Stimulated activated naive CD4-positive, alpha-beta T cell (primary cell): ENCODE measurements at places on chromosomes 4 and X.

DNA sequence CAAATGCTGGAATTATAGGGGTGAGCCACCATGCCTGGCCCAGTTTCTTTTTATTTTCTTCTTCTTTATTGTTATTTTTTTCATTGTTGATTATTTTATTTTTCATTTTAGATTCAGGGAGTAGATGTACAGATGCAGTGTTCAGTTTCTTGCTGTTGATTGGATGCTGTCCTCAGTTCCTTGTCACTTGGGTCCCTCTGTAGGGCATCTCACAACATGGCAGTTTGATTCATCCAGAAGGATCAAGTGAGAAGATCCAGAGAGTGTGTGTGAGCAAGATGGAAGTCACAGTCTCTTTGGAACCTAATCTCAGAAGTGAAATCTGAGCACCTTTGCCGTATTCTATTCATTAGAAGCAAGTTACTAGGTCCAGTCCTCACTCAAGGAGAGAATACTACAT lies 20.9 kb downstream of the HMGB3 start:
- no peak for DNase-seq

GRCh38 chr4:57053508-57053907 lies 56.7 kb downstream of the IGFBP7 start:
- DNase-seq: no peak

- no peak for DNase-seq
These were observed 27.8 kb downstream of the SLC25A5 start for GRCh38 chrX:119495734-119496726.

- no peak for DNase-seq
These were observed 19.4 kb upstream of the SLC25A6 start for GRCh38 chrX:1411326-1411725.

DNA sequence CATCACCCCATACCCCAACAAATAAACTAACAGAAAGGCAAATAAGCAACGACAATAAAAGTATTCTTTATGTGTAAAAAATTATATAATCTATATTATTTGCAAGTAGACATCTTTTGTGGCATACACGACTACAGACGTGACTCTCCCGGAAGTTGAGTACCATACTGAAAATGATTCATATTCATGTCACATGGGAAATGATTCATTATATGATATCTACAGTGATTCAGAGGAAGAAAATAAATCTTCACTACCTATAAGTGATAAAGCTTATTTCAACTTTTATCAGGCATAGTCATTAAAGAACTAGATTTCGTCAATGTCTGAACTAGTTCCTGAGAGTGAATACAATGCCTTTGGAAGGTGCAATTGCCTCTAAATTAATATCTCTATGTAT lies 4.6 kb upstream of the ANTXR2 start:
- DNase-seq: no peak

DNA sequence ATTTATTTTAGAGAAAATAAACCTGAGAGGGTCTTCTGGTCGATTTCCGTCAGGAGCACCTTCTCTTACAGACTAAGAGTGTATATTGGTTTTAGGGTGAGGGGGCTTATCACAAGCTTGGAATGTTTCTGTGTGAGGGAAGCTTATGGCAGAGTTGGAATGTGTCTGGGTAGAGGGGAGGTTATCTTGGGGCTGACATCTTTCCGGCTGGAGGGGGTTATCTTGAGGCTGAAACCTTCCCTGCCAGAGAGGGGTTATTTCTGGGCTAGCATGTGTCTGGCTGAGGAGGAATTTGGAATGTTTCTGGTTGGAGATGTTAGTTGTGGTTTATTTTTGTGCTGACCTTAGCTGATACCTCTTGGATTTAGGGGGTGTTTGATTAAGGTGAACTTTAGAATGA lies 1312.1 kb downstream of the ADGRL3 start:
- no peak for DNase-seq

GRCh38 chrX:69231903-69232302 lies 66.7 kb upstream of the PJA1 start:
- no peak for DNase-seq

GRCh38 chrX:103431316-103431715 lies 55.0 kb downstream of the BEX3 start:
- no peak for DNase-seq

- no peak for DNase-seq
These were observed 280.2 kb upstream of the GALNTL6 start for GRCh38 chr4:171532968-171533367.

- no peak for DNase-seq
These were observed 40.1 kb upstream of the HMGB3 start for GRCh38 chrX:150942942-150943594.

GRCh38 chr4:172495769-172496168 lies 672.8 kb upstream of the GALNT7 start:
- no peak for DNase-seq

DNA sequence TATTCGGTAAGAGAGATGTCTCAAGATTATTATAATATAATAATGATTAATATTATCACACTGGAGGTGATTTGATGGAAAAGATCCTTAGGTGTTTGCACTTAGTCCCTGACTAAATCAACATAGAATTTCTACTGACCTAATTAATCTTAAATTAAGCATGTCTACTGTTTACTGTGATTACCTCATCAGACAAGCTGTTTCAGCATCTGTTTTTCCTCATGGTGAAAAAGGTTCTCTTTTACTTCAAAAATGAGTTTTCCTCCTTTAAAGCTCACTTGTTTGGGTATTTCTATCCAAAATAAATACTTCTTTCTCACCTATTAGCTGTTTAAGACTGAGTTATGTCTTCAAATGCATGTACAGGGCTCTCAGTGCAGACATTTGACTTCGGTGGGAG lies 407.8 kb downstream of the NKX6-1 start:
- no peak for DNase-seq

GRCh38 chr4:105651884-105652283 lies 56.6 kb downstream of the INTS12 start:
- no peak for DNase-seq

DNA sequence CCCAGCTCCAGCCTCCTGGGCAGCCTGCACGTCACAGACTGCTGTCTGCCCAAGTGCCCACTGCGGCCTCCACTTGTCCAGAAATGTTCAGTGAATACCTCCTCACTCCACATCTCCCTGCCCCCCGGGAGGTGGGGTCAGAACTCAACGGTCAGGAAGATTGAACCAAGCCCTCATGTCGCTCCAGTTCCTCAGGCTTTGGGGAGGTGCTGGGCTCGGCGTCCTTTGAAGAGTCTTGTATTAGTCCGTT lies 82.4 kb upstream of the LRPAP1 start:
- no peak for DNase-seq

DNA sequence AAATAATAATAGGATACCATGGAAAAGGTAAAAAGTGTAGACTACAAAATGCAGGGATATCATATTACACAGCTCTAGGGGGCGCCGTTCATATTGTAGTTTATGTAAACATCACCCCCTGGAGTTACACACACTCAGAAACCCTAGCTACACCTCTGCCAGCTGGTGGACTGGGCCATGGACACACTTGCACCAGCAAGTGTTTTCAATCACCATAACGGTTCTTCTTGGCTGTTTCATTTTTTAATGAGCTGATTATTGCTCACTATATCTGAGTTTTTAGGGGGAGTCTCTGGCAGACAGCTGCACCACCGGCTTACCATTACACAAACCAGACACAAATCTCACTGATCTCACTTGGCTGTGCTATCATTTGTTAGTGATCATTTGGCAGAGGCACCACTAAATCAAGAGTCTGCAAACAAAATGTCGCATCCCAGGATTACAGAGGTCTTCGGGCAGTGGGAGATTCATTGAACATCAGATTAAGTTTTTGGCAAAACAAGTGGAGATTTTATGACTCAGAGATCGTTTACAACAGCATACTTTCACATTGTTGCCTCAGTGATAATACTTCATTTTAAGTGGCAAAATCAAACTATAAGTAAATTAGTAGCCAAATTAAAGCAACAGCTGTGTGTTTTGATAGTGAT lies 185.7 kb downstream of the UNC5C start:
- no peak for DNase-seq

DNA sequence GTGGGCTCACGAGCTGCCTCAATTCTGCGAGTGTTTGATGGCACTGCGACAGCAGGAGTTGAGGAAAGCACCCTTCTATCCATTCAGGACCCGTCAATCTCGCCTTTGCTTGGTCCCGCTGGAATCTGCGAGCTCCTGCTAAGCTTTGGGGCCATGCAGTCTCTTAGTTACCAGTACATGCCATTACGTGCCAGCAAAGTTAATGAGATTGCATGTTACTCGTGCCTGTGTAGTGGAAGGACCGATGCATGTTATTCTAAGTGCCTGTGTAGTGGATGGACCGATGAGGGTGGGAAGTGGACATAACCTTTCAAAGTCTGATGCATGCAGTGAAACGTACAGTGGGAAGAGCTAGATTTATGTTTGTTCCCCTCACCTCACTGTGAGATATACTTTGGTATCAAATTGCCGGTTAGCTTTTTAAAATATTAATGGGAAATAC lies 569 bp downstream of the RPS3A start:
- no peak for DNase-seq

DNA sequence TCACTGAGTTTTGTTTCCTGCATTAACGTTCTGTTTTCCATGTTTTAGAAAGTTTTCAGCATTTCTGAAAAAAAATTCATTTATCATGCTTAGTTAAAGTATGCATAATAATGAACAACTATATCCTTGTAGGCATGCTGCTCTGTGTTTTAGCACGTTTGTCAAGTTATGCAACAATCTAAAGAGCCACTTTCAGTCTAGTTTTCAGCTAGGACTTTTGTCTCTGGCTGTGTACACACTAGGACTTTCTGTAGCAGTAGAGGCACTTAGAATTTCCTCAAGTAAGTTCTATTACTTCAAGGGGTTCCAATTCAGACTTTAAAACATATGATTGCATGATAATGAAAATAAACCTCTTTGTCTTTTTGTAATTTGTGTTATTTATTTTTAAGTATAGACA lies 12.4 kb downstream of the DCAF8L1 start:
- no peak for DNase-seq

GRCh38 chrX:109952050-109952449 lies 50.9 kb upstream of the TMEM164 start:
- no peak for DNase-seq

DNA sequence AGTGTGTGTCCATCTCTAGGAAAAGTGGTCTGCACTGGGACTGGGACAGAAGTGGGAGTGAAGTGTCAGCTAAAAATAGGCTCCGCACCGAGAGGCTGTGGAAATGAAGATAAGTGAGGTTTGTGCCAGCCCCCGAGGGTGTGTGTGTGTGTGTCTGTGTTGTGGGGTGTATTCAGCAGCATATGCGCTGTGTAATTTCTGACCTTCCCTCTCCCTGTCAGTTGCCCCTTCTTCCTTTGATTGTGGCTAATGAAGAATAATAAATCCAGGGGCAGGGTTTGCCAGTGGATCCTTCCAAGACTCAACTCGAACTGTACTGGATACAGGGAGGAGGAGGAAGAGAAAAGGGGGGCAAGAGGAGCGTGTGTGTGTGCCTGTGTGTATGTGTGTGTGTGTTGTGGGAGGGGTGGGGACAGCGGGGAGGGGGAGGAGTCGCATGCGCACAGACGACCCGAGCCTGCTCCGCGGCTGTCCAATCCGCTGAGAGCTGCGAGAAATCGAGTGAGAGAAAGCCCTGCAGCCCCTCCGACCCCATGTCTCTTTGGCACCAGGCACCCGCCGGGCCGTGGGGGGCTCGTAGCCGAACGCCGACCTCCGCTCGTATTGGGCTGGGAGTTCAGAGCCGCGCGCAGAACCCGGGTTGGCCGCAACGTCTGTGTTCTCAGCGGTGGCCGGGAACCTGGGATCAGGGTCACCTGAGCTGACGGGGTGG lies 916 bp upstream of the POU4F2 start:
- DNase-seq: no peak

- DNase-seq: no peak
These were observed 368.5 kb upstream of the GRID2 start for GRCh38 chr4:91935217-91935616.

- DNase-seq: no peak
These were observed 171.9 kb downstream of the GALNTL6 start for GRCh38 chr4:171985129-171985528.

DNA sequence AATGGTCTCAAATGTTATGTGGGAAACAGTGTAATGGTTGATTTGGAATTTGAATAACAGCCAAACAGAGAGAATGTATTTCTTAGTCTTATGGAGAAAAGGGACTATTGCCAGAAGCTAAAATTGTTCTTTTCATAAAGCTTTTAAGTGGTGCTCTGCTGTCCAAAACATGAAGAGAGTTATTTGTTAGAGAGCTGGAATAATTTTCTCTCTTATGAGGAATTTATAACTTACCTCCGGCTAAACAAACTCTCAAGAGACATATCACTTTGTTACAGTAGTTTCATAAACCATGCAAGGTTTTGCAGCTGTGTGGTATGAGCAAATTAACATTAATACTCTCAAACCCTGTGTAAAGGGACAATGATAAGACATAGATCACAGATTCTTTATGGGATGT lies 28.6 kb downstream of the SULT1B1 start:
- DNase-seq: no peak

GRCh38 chr4:73681776-73682175 lies 58.6 kb upstream of the CXCL8 start:
- no peak for DNase-seq

GRCh38 chrX:154739952-154740465 lies 10.9 kb downstream of the GAB3 start:
- no peak for DNase-seq

GRCh38 chr4:157700898-157701694 lies 471.7 kb downstream of the GASK1B start:
- no peak for DNase-seq

- no peak for DNase-seq
These were observed 128.7 kb upstream of the GALNT7 start for GRCh38 chr4:173039617-173040577.

DNA sequence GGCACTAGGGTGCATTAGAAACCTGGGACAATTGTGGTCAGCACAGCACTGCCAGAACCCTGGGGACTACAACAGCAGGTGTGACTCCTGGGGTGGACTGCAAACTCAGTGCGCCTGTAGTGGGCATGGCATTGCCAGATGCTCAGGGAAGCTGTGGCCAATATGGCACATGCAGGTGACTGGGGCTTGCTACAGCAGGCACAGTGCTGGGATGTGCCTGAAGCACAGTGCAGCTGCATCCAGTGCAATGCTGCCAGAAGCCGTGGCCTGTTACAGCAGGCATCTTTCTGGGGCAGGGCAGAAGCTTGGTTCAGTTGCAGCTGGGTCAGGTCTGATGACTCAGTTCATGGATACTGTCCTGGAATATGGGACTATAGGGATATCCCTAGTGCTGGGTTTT lies 445.8 kb downstream of the CCSER1 start:
- DNase-seq: no peak

- no peak for DNase-seq
These were observed 132.8 kb downstream of the KCNIP4 start for GRCh38 chr4:21815651-21816377.

GRCh38 chr4:94531991-94532789 lies 80.4 kb downstream of the PDLIM5 start:
- no peak for DNase-seq

- no peak for DNase-seq
These were observed 67.7 kb upstream of the SPANXN2 start for GRCh38 chrX:143788265-143788664.

GRCh38 chr4:160286051-160286450 lies 1183.2 kb downstream of the RAPGEF2 start:
- DNase-seq: no peak

DNA sequence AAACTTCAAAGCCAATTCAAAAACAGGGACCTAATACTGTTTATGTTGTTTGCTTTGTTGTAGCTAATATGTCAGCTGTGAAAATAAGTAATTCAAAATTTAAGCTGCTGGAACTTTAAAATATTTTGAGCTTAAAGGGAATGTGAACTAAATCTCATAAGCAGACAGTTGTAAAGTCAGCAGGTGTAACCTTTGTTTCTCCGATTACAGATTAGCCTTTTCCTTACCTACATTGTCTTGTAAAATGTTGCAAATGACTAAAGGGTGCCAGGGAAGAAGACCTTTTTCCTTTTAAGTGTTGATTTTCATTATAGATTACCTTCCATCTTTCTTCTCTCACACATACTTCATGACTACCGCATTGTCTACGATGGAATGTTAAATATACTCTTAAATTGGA lies 405.1 kb downstream of the KCNIP4 start:
- no peak for DNase-seq
